ENCODE measurements at places on chromosomes 1 and 21.

DNA sequence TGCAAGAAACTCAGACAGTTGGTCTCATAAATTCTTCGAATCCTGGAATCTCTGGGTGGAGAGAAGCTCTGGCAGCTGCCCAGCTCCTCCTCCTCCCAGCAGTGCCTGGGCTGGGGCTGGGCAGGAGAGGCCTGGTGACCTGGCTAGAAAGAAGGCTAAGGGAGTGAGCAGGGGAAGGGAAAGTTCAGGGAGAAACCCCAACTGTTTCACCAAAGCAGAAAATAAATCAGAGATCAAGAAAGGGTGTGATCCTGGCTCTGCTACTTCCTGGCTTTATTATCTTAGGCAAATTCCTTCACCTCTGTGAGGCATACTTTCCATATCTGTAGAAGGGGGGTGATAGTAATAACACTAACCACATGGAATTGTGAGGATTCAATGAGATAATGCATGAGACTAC is 8.8 kb upstream of the COL16A1 start:
- DNase-seq: no peak

- no peak for DNase-seq
Observed at GRCh38 chr1:28370239-28371009, 884 bp downstream of the PHACTR4 start.

DNA sequence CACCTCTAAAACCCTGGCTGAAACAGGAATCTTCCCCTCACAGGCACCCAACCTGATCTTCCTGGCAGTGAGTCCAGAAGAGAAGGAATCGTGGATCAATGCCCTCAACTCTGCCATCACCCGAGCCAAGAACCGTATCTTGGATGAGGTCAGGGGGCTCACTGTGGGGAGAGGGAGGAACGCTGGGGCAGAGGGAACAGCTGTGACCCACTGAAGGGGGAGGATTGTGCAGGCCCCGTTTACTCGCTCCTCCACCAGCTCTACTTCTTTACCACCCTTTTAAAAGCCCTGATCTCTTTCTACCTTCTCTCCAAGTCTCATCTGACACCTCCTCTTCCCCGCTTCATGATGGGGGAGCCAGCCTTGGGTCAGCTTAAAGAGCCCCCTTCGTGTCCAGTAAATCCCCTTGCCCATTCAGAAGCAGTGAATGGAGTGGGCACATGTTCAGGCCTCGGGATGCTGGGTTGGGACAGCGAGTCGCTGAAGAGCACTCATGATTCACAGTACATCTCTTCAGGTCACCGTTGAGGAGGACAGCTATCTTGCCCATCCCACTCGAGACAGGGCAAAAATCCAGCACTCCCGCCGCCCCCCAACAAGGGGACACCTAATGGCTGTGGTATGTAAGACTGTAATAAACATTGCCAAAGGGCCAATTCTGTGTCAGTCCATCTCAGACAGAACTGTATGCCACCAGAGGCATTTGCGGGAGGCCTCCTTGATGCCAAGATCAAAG is 7.3 kb downstream of the PLEKHO1 start:
- no peak for DNase-seq

- DNase-seq: no peak
Observed at GRCh38 chr1:183069562-183070216, 46.5 kb downstream of the LAMC1 start.

DNA sequence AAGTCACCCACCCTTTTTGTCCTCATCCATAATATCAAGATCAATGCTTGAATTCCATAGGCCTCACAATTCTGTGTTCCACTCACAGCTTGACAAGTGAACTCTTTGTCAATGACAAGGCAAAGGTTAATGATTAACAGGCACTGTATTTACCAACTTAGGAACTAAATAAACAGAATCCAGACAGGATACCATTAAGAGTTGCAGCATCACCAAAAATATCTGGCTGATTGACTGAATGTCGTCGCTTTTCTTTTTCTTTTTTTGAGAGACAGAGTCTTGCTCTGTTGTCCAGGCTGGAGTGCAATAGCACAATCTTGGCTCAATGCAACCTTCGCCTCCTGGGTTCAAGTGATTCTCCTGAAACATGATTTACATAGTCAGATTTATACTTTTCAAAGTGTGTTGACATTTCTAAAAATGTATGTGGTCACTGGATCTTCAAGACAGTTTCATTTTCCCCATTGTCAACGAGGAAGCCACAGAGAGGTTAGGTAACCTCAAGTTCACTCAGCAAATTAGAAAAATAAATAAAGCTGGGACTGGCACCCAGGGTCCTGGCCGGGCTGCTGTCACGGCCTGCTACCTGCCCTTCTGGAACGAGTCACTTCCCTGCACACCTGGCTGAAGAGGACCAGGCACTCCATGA is 81.0 kb downstream of the PDE9A start:
- no peak for DNase-seq

DNA sequence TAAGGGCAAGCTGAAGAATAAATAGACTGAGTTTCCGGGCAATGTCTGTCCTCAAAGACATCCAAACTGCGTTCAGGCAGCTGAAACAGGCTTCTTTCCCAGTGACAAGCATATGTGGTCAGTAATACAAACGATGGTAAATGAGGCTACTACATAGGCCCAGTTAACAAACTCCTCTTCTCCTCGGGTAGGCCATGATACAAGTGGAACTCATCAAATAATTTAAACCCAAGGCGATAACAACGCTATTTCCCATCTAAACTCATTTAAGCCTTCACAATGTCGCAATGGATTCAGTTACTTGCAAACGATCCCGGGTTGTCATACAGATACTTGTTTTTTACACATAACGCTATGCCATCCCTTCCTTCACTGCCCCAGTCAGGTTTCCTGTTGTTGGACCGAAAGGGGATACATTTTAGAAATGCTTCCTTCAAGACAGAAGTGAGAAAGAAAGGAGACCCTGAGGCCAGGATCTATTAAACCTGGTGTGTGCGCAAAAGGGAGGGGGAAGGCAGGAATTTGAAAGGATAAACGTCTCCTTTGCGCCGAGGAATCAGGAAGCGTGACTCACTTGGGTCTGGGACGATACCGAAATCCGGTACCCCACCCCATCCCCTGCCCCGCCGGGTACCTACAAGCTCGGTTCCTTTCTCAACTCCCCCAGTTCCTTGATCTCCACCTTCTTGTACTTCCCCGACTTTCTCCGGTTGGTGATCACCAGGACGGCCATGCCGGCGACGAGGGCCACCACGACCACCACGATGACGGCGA is 1.3 kb downstream of the TACSTD2 start:
- DNase-seq: no peak

GRCh38 chr1:159121526-159121925 is 45.0 kb upstream of the AIM2 start:
- DNase-seq: no peak

GRCh38 chr1:42962641-42963377 is 4.1 kb upstream of the SLC2A1 start:
- DNase-seq: no peak

DNA sequence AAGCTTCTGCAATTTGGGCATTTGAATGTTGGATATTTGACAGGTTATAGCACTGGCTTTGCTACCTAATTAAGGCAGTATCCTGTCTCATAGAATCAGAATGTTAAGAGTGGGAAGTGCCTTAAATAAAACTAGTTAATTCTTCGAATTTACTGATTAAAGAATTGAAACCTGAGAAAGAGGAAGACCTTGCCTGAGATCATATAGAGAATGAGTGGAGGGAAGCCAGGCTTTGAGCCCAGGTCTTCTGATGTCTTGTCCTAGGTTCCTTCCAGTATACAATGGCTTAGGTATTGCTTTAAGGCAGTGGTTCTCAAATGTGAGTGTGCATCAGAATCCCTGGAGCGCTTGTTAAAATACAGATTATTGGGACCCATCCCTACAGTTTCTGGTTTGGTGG is 20.9 kb upstream of the SH3BGRL3 start:
- no peak for DNase-seq

GRCh38 chr1:12380326-12381249 is 150.8 kb downstream of the VPS13D start:
- DNase-seq: no peak

GRCh38 chr1:165544996-165545395 is 1.2 kb downstream of the LRRC52 start:
- no peak for DNase-seq

GRCh38 chr1:103367186-103367585 is 158.3 kb upstream of the RNPC3 start:
- no peak for DNase-seq

DNA sequence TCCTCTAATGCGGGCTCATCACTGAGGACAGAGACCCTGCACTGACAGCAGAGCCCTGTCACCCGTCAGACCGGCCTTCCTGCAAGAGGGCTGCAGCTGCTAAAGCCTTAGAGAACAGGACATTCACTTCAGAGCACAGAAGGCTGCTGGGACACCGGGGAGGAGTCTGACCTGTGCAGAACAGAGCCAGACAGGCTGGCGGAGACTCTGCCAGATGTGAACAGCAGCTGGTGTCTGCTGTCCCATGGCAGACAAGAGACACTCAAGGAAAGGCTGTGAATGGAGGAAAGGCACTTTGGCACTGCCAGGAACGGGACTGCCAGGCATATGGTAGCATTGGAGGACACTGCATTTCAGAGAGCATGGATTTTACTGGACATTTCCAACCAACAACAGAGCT is 21.4 kb downstream of the MRAP start:
- no peak for DNase-seq

GRCh38 chr1:111082421-111083203 is 57.3 kb downstream of the DRAM2 start:
- no peak for DNase-seq

GRCh38 chr1:114082867-114083585 is 70.6 kb downstream of the SYT6 start:
- DNase-seq: no peak

GRCh38 chr1:178310685-178311105 is 186.1 kb downstream of the CLEC20A start:
- DNase-seq: no peak

- DNase-seq: no peak
Observed at GRCh38 chr1:11537380-11537764, 58.4 kb downstream of the DISP3 start.

GRCh38 chr1:220121791-220122530 is 28.0 kb downstream of the IARS2 start:
- DNase-seq: no peak

GRCh38 chr1:158398818-158399514 is at the start of gene OR10T2:
OR10T2 (minus strand) TSS chr1:158399466; CDS start chr1:158399466, 0 bp downstream.
- DNase-seq: no peak

DNA sequence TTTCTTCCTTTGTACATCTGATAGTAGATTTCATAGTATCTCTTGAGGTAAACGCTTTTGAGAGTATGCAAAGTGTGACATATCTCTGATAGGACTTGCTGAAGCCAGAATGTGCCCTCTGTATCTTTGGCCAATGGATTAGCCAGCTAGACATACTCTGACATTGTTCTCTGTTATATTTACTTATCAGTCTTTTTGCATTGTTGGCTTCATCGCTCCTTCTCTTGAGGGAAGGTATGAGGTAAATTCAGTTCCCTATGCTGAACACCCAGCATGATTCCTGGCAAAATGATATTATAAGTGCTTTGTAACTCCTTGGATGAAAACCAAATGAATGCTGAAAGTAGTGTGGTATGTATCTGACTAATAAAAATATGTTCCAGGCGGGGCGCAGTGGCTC is 163.2 kb upstream of the CACYBP start:
- no peak for DNase-seq

DNA sequence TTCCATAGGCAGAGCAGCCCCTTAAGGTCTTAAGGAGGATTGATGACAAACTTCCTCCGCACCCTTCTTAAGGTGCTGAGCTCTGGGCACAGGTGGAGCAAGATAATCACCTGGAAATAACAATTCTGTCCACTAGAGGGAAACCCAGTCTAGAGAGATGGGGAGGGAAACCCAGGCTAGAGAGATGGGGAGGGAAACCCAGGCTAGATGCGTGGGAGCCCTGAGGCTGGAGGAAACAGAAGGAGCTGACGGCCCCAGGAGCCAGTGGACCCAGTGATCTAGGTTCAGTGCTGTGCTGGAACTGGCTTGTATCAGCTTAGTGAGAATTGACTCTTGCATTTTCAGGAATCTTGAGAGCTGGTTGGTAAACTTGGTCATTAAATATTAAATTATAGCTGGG is 17.8 kb upstream of the MYCL start:
- no peak for DNase-seq

- no peak for DNase-seq
Observed at GRCh38 chr1:65434760-65435159, 14.3 kb downstream of the LEPR start.

GRCh38 chr1:12098786-12099185 is 35.7 kb downstream of the TNFRSF8 start:
- no peak for DNase-seq

- no peak for DNase-seq
Observed at GRCh38 chr1:199038156-199038555, 399.3 kb downstream of the PTPRC start.

- no peak for DNase-seq
Observed at GRCh38 chr1:75841421-75841820, 44.7 kb downstream of the MSH4 start.

GRCh38 chr21:35222541-35222941 is 173.4 kb upstream of the RUNX1 start:
- no peak for DNase-seq

DNA sequence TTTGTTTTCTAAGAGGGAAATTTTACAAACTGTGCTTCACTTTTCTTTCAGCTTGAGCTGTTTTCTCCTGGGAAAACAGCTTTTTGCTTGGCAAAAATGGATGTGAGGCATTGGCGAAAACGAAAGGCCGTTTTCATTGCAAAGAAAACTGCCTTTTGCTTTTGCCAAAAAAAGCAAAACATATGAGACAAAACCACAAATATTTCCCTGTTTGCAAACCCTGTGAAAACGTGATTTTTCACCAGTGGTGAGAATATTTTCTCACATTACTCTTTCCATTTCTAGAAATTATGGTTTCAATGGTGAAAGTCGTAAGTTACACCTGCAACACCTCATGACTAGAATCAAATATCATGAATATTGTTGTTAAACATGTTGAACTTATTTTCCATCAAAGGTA is 74.0 kb upstream of the ZBTB18 start:
- no peak for DNase-seq

DNA sequence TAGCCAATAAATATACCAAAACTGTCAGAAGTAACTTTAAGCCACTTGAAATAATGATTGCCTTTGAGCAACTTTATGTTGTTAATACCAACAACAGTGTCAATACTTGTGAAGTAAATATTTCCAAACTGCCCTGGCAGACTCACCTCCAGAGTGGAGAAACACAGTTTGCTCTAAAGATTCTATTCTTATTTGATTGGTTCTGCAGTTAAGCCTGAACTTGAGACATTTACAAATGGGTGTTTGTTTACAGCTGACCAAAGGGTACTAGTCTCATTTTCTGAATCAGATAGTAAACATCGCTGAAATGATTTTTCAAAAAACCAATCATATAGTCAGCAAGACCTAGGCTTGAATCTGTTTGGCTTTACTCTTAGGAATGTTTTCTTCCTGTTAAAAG is 1.3 kb upstream of the MYOC start:
- DNase-seq: no peak

- no peak for DNase-seq
Observed at GRCh38 chr1:222099746-222100145, 357.9 kb upstream of the DUSP10 start.

GRCh38 chr1:214146523-214146922 is 134.4 kb upstream of the SMYD2 start:
- DNase-seq: no peak

DNA sequence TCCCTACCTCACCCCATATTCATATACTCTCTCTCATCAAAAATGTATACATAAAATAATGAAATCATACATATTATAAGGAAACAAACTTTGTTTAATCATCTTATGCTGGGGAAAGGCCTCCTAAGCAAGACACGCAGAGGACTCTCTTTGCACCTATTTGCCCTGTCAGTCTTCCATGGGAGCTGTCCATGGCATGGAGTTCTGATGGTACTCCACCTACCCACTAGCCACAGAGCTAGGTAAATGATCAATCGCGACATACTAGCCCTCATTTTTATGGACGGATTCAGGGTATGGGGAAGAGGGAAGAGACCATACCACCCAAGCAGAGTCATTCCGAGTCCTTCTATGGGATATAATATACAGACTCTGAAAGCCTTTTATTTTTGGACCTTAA is 131.0 kb downstream of the CSMD2 start:
- DNase-seq: no peak
